ENCODE measurements at places on chromosomes 3 and 15.

GRCh38 chr15:88617790-88618189, 3.4 kb upstream of the AEN start:
- no peak for DNase-seq

- DNase-seq = peak; percentile 88
Measured at GRCh38 chr3:72042397-72043203, 257.7 kb upstream of the PROK2 start.

GRCh38 chr3:31106204-31106603, 211.7 kb upstream of the GADL1 start:
- DNase-seq = peak; percentile 96

DNA sequence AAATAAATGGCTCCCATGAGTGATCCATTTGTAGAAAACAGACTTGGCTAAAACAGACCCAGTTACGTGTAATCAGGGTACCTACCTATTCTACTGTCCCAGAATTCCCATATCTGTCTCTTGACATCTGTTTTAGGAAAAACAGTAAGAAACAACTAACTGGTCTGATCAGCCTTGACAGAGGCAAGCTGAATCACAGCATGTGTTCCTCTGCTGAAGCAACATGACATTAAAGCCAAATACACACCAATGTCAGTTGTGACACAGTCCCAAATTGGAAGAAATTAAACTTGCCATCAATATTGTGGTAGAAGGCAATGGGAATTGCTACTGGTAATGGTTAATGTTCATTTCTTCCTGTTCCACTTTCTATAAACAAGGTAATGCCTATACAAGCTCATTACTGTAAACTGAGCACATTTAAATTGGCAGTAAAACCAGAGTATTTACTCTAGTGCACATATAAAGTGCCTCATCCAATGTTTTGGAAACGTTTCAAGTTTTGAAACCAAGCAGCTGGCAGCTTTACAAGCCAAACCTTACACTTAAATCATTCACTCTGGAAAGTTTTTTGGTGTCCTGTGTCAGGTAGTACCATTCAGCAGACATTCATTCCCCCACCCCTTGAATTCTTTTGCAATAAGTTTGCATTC, 27.0 kb downstream of the ALDH1A2 start:
- peak; percentile 65 for DNase-seq

GRCh38 chr3:14461748-14462324, 59.4 kb downstream of the SLC6A6 start:
- DNase-seq = peak; percentile 69

GRCh38 chr15:94041746-94042145, 189.6 kb upstream of the MCTP2 start:
- no peak for DNase-seq

DNA sequence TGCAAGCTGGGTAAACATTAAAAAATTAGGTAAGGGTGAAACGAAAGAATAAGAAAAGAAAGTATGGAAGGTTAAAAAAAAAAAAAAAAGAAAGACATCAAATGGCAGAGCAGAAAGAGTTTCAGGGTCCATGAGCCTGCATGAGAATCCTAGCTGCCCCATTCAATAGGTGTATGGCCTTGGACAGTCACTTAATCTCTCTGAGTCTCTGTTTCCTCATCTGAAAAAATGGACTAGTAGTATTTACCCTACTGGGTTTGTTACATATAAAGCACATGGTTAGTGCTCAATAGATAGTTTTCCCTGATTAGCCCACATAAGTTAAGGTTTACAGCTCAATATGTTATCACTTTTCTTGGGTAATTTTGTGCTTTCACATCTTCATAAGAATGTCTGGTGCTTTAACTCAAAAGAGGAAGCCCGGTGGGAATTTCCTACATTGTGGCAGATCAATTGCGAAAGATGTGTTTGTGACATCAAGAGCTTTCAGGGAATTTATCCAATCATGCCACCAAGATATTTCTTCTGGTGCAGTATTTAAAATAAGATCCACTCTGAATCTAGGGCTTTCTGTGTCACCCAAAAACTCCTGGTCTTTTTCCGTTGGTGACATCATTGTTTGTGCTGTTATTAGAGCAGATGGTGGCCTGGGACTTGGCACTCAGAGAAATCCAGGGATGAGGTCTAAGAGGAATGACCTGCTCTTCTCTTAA, 57.2 kb upstream of the UBE2E1 start:
- peak; percentile 74 for DNase-seq

GRCh38 chr3:194092881-194093301, 43.1 kb upstream of the HES1 start:
- DNase-seq = no peak

DNA sequence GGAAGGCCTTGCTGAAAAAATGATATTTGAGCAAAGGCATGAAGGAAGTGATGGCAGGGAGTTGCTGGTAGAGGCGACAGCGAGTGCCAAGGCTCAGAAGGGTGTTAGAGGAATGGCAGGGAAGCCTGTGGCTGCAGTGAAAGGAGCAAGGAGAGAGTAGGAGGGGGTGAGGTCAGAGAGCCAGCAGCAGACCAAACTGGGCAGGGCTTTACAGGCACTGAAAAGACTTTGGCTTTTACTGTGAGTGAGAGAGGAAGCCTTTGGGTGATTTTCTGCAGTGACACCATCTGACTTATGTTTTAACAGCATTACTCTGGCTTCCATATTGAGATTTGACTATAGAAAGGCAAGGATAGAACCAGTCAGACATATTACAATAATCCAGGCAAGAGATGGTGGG, 11.4 kb downstream of the TICRR start:
- DNase-seq = no peak

DNA sequence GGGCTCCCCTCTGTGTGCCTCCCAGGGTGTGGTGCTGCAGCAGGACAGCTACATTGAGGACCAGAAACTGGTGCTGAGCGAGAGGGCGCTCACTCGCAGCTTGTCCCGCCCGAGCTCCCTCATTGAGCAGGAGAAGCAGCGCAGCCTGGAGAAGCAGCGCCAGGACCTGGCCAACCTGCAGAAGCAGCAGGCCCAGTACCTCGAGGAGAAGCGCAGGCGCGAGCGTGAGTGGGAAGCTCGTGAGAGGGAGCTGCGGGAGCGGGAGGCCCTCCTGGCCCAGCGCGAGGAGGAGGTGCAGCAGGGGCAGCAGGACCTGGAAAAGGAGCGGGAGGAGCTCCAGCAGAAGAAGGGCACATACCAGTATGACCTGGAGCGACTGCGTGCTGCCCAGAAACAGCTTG, 53.7 kb downstream of the KLHL25 start:
- no peak for DNase-seq

DNA sequence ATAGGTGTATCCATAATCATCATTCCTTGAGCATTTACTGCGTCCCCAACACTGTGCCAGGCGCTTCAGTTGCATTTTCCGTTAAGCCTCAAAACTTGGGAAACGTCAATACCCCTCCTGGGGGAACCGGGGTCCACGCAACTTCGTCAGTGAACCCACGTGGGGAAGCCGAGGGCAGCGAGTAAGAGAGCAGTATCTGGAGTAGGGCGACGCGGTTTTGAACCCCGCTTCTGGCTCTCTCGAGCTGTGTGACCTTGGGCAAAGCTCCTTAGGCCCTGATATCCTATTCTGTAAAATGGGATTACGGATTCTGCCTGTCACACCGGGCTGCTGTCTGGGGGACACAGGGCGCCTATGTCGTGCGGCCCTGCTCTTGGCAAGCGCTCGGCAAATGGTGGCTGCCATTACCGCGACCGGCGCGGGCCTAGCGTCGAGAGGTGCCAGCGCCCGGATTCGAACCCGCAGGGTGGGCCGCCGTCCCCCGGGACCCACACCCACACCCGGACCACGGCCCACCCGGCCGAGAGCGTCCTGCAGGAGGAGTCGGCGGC, 590 bp downstream of the POLG start:
- DNase-seq = no peak

Data from fibroblast of mammary gland (primary cell).